ENCODE measurements at places on chromosomes 3 and 15. TPM values are rescaled to one million over a fixed set of nuclear protein-coding genes. Genes with fewer than 3 reads are reported as not detected.

DNA sequence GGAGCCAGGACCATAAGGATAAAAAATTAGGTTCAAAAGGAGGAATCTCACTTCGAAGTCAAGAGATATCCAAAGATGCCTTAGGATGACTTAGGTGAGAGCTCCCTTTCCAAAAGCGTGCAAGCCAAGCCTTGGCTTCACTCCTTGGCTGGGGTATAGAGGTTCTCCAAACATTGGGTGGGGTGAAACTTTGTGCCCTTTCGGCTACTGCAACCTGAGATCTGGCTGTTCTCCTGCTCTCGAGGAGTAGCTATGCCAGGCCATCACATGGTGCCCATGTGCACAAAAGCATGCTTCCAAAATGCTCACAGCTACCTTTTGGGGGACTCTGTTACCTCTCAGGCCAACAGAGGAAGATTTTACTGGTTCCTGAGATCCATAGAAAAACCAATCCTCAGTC lies 373.8 kb downstream of the EPHB1 start:
- DNase-seq = no peak
- H3K4me1 ChIP-seq = no peaks in the 10 kb centered on the region
- no peaks in the 10 kb centered on the region for H3K27me3 ChIP-seq
- H3K27ac ChIP-seq = no peak overlapping the region

The SOX2 gene
- total RNA-seq = 40.6 TPM

DNA sequence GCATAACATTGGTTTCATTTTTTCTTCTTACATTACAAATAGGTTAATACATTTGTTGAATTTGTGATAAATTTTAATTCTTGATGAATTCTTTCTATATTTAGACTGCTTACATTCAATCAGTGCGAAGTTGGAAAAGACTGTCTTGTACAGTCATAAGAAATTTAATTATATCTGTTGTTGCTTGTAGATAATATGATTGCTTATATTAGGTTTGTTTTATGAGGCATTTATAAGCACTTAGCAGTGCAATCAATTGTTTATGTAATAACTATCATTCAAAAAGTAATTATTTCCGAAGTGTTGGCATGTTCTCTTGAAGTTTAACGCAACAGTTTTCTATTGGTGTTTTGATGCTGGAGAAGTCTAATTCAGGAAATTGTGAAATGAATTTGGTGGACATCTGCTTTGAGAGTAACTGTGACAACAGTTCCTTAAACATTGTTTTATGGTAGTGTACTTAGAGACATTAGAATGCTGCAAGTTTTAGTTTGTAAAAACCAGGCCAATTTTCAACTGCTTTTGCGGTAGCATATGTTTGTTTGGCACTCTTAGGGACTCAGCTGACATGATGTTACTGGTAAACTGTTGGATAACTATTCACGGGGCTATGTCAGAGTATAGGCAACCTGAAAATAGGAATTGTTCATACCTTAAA lies 99.7 kb downstream of the NAALADL2 start:
- no peak overlapping the region for H3K4me3 ChIP-seq
- H3K27ac ChIP-seq = no peak overlapping the region
- no peaks in the 10 kb centered on the region for H3K36me3 ChIP-seq
- peaks cover 18% of the 10 kb centered on the region for H3K4me1 ChIP-seq

The MUC13 gene
- total RNA-seq = not detected

- H3K27me3 ChIP-seq = no peaks in the 10 kb centered on the region
These were observed 76.3 kb downstream of the SUCNR1 start for GRCh38 chr3:151949706-151950105.

The ZDHHC23 gene
- 3.5 TPM for total RNA-seq

DNA sequence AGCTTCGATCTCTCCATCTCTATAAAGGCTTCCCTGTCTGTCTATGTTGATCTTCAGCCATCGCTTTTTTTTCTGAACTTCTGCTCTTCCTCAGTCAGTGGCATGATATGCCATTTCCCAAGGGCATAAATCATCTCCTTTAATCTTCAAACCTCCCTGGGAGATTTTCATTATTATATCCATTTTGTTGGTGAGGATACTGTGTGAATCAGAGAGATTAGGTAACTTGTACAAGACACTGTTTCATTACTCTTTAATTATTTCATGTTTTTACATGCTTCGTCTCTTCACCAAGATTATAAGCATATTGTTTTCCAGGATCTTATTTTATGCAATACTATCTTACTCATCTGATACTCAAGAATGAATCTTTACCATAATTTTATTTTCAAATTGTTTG lies 124.8 kb upstream of the ATP11B start:
- no peaks in the 10 kb centered on the region for H3K27me3 ChIP-seq
- no peak for DNase-seq
- no peaks in the 10 kb centered on the region for H3K36me3 ChIP-seq
- no peak overlapping the region for H3K27ac ChIP-seq
- H3K4me1 ChIP-seq = no peaks in the 10 kb centered on the region

DNA sequence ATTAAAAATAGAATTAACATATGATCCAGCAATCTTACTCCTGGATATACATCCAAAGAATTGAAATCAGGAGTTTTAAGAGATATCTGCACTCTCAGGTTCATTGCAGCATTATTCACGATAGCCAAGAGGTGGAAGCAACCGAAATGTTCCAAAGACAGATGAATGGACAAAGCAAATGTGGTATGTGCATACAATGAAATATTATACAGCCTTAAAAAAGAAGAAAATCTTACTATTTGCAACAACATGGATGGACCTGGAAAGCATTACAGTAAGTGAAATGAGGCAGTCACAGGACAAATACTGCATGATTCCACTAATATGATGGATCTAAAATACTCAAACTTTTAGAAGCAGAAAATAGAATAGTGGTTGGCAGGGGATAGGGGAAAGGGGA lies 9.3 kb upstream of the TMEM158 start:
- no peak overlapping the region for H3K4me3 ChIP-seq
- H3K36me3 ChIP-seq = no peaks in the 10 kb centered on the region

DNA sequence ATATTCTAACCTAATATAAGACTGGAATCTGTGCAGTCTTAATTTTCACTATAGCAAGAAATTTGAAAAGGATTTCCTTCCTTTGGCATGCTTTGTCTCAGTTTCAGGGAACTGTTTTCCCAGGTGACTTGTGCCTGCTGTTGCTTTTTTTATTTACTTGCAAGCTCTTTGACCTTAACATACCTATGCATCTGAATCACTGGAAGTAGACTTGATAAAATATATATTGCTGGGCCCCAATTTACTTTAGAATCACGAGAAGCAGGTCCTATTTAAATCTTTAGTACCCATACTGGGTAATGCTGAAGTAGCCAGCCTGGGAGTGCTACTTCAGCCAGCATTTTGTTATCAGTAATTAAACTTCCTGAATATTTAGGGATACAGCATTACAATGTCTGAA lies 257.9 kb upstream of the ALCAM start:
- H3K4me1 ChIP-seq = no peaks in the 10 kb centered on the region
- H3K36me3 ChIP-seq = no peaks in the 10 kb centered on the region
- no peaks in the 10 kb centered on the region for H3K27me3 ChIP-seq
- no peak overlapping the region for H3K27ac ChIP-seq
- no peak for DNase-seq
- H3K4me3 ChIP-seq = no peak overlapping the region

The KCNMB3 gene
- total RNA-seq = 0.15 TPM

DNA sequence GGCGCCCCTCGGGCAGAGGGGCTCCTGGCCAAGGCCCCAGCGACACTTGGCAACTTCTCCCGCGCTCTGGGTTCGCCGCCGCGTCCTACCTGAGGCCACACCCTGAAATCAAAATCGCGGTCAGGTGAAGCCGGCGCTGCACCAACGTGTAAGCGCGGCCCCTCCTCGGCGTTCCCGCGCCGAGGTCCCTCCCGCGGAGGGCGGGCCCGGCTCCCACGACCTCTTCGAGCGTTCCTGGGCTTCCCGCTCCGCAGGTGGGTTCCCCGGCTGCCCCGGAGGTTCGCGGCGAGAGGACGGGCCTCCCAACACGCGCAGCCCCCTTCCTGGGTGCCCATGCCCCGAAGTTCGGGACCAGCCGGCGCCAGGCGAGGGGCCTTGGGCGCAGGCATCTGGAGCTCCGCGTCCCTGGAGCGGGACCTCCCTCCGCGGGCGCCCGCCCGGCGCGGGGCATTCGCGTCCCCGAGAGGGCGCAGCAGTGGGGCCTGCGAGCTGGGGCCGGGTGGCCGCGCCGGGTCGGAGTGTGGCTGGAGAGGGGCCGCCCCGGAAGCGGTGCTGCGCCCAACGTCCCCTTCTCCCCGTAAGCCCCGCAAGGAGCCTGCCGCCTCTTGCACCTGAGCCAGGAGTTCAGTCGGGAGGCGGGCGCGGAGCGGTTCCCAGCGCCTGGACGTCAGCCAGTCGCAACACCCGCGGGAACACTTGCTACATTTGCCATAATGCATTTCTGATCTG lies 13.7 kb downstream of the PAK6 start:
- peak overlapping the region; percentile 76 for H3K4me3 ChIP-seq
- no peak for DNase-seq
- peak overlapping the region; percentile 87 for H3K27ac ChIP-seq
- H3K27me3 ChIP-seq = no peaks in the 10 kb centered on the region
- H3K4me1 ChIP-seq = peaks cover 37% of the 10 kb centered on the region
- H3K36me3 ChIP-seq = no peaks in the 10 kb centered on the region

The RYK gene
- 29.3 TPM for total RNA-seq

The DNASE1L3 gene
- total RNA-seq = 11.7 TPM

DNA sequence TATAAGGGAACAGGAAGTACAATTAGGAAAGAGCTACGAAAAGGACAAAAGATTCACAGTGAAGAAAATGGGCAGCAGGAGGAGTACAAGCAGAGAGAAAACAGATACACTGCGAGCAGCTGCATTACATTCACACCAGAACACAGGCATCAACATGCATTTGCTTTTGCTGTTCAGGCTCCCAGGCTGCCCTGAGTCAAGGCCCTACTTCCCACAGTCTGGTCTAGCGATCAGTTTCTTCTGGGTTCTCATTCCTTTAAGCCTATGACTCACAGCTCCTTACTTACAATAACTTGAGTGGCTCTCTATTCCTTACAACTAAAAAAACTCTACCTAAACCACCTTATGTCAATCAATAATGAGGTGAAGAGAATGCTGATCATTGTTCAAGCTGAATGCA lies 24.5 kb upstream of the ZNF445 start:
- no peak overlapping the region for H3K27ac ChIP-seq
- H3K36me3 ChIP-seq = peaks cover 18% of the 10 kb centered on the region
- H3K4me1 ChIP-seq = no peaks in the 10 kb centered on the region
- no peak for DNase-seq
- H3K27me3 ChIP-seq = no peaks in the 10 kb centered on the region

DNA sequence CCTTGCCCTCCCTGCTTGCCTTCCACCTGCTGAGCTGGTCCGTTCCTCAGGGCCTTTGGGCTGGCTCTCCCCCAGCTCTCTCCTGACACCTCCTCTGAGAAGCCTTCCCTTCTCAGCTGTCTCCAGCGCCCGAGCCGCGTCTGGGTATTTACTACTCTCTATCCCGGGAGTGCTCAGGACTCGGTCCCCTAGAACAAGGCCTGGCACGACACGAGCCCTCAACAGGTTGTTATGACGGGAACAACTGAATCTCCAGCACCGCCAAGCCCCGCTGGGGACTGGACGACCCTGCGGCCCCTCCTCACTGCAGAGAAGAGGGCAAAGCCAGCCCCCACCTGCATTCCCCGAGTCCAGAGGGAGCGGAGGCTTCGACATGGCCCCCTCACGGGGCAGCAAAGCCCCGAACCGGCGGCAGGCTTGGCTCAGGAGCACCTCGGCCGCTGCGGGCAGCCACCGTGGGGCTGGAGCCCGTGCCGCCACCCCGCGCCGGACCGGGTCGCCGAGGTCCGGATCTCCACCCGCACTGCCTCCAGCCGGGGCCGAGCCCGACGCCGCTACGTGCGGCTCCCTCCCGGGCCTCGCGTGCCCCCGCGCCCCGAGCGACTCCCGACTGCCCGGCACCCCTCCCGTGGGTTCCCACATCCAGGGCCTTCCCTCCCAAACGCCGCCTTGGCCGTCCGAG lies 792 bp downstream of the TPRA1 start:
- DNase-seq = no peak
- no peaks in the 10 kb centered on the region for H3K36me3 ChIP-seq
- H3K4me1 ChIP-seq = peaks cover 38% of the 10 kb centered on the region
- peak overlapping the region; percentile 97 for H3K27ac ChIP-seq
- no peaks in the 10 kb centered on the region for H3K27me3 ChIP-seq
- H3K4me3 ChIP-seq = peak overlapping the region; percentile 84

The SGO1 gene
- 8.3 TPM for total RNA-seq

DNA sequence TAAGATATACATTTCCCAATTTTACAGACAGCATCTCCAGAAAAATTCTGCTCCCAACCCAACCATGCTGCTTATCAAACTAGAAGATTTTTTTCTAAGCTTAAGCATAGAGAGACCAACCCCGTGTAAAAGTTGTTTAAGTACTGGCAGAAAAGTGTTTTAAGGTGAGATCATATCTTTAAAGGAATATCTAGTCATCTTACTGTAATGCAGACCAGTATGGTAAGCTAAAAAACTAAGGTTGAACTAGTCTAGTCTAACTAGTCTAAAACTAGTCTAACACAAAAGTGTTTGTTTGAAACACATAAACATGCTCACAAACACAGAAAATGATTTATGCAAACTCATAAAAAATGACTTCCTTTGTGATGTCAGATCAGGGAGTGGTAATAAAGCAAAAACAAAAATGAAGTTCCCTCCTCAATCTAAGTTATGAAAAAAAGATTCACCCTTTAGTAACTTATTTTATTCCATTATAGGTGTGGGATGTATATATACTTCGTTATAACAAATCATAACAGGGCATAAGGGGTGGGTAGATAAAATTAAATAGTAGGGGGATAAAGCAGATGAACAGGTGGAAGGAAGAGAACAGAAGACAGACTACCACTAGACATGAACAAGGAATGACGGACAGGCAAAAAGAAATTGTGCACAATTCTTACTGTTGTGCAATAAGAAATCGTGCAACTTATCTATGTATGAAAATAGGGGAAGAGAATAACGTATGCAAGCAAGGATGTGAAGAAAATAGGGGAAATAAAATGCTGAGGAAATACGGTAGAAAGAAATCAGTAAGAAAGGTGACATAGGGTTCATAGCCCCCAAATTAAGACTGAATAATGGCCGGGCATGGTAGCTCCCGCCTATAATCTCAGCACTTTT lies 10.0 kb downstream of the MYO5A start:
- DNase-seq = no peak
- H3K4me1 ChIP-seq = peaks cover 46% of the 10 kb centered on the region
- no peak overlapping the region for H3K4me3 ChIP-seq
- H3K27ac ChIP-seq = no peak overlapping the region

- no peak overlapping the region for H3K4me3 ChIP-seq
- no peaks in the 10 kb centered on the region for H3K4me1 ChIP-seq
- DNase-seq = no peak
- H3K27ac ChIP-seq = no peak overlapping the region
- H3K36me3 ChIP-seq = no peaks in the 10 kb centered on the region
These were observed 771.2 kb upstream of the ARRDC4 start for GRCh38 chr15:97189162-97189780.

DNA sequence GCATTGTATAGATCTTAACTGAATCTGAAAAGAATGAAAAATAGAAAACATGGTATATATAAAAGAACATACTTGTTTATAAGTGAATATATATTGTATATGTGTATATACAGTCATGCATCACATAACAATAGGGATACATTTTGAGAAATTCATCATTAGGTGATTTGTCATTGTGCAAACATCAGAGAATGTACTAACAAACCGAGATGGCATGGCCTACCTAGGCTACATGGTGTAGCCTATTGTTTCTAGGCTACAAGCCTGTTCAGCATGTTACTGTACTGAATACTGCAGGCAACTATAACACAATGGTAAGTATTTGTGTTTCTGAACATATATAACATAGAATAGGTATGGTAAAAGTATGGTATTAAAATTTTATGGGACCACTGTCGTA lies 64.6 kb upstream of the CHRM5 start:
- no peaks in the 10 kb centered on the region for H3K36me3 ChIP-seq
- no peaks in the 10 kb centered on the region for H3K27me3 ChIP-seq
- H3K4me3 ChIP-seq = no peak overlapping the region
- H3K4me1 ChIP-seq = no peaks in the 10 kb centered on the region
- no peak for DNase-seq
- no peak overlapping the region for H3K27ac ChIP-seq

Measured in esophagus squamous epithelium (tissue), 5 donors.